ENCODE measurements at places on chromosomes 4 and X.

- no peak for DNase-seq
These were observed 18.0 kb downstream of the SPINK2 start for GRCh38 chr4:56803471-56803870.

GRCh38 chrX:102580891-102581290, 18.4 kb upstream of the ARMCX5 start:
- no peak for DNase-seq

- DNase-seq = no peak
These were observed 3.9 kb upstream of the EGFL6 start for GRCh38 chrX:13565511-13565910.

- no peak for DNase-seq
These were observed 35.3 kb upstream of the PTPN13 start for GRCh38 chr4:86558797-86559196.

DNA sequence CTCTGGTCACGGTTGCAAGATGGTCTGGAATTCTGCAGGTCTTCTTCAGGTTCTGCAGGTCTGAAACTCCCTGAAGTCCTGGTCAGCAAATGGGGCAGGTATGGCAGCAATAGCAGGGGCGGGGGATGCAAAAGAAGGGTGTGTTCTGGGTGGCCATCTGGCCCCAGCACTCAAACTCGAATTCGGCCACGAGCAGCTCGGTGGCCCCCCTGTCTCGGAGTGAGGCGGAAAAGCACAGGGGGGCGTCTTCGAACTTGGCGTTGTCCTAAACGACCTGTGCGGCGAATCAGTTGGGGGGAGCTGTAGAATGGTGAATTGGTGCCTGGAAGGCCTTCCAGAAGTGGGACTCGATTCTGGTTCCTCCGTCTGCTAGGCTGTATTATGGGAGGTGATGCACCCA, 2.1 kb downstream of the RTL5 start:
- no peak for DNase-seq

DNA sequence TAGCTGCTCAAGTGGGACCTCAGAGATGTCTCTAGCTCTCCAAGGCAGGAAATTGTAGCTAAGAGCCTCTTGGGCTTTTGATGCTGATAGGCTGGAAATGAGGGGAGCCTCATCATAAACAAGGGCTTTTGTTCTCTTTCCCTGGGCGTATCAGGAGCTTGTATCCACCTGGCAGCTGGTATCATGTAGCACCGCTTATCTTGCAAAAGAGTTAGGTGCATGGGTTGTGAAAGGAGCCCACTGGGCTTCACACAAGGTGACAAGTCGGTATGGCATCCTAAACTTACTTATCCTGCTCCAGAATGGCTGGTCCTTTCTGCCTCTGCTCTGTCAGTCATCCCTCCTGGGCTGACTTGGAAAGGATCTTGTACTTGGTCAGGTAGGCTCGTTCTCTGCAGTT, 565.8 kb downstream of the GRXCR1 start:
- DNase-seq = no peak

- DNase-seq = no peak
These were observed 38.7 kb downstream of the PCGF3 start for GRCh38 chr4:744212-744841.

All from nucleus accumbens (tissue), 56 donors.